ENCODE measurements at places on chromosomes 3 and 15.
A peak's percentile ranks its signal among the peaks of the same experiment; 100 is the strongest.

GRCh38 chr15:82183121-82184031 is 79.2 kb downstream of the EFL1 start:
- DNase-seq: no peak

GRCh38 chr3:178405531-178405930 is 130.7 kb upstream of the KCNMB2 start:
- no peak for DNase-seq

GRCh38 chr3:36714343-36715086 is 49.8 kb downstream of the DCLK3 start:
- DNase-seq: no peak

GRCh38 chr15:35256551-35256950 is 171.5 kb upstream of the NANOGP8 start:
- no peak for DNase-seq

DNA sequence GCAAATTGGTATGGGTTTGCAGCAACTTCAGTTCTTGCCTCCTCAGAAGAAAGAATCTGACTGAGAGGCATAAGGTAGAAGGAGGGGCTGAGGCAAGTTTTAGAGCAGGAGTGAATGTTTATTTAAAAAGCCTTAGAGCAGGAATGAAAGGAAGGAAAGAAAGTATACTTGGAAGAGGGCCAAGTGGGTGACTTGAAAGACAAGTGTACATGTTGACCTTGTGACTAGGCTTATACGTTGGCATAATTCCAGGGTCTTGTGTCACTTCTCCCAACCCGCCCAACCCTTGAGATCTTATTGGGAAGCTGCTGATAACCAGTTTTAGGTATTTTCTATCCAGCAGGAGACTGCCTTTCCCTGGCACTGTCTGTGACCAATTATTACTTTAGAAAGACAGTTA is 436.9 kb upstream of the ZNF717 start:
- no peak for DNase-seq

DNA sequence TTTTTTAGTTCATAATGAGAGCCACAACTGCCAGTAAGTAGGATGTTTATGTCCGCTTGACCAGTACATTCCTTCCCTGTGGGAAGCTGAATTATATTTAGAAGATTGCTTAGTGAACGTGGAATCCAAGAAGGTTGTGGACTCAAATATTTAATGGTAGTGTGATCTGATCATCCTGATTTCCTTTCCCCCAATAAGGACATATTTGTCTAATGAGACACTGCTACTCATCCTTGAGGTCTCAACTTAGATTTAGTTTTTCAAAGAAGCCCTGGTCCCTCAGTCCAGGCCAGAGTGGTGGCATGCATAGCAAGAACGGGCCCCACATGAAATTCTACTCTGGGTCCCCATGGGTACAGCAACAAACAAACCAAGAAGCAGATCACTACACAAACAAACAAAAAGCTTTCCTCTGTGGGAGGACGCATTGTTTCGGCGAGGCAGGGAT is 60.8 kb downstream of the USP13 start:
- no peak for DNase-seq

GRCh38 chr15:100759698-100760356 is 119.8 kb upstream of the ALDH1A3 start:
- no peak for DNase-seq

DNA sequence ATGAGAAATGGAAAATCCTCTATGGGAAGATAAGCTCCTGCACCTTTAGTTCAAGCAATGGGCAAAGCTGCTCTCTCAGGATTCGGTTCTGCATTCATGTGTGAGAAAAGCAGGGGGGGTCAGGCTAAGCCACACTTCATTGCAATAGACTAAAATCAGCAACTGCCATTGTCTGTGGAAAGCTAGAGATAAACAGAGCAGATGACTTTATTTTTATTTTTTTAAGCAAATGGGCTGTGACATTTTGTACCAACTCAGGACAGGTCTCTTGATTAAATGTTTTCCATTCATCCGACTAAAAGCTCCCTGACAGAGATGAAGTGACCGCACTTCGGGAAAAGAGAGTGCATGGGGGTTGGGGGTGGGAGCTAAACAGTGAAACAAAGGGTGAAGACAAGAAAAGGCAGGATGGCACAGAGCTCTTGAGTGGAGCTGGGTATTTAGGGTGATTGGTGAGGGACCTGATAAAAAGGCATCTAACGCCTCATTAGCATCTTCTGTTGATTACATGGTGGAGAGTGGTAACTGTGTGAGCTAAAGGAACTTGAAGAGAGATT is 987.4 kb downstream of the TUSC7 start:
- DNase-seq: no peak

- no peak for DNase-seq
Measured at GRCh38 chr3:55723653-55724406, 236.7 kb upstream of the WNT5A start.

DNA sequence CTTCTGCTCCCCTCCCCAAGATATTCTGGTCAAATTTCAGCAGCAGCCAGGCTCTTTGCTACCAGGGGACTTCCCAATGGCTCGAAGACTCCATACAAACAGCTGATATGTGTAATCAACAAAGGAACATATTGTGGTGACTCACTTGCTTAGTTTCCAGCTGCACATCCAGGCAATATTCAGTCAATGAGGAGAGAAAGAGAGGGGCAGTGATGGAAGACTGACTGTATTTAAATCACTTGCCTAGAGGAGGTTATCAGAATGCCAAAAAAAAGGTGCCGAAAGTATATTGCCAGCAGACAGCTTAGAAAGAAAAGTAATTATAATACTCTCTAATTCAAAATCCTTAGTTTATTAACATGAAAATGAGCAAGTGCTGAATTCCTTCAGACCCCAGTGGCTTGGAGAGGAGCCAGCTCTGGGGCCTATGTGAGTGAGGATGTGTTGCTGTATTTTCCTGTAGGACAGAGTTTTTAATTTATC is 236.5 kb downstream of the LRTM1 start:
- DNase-seq: no peak

DNA sequence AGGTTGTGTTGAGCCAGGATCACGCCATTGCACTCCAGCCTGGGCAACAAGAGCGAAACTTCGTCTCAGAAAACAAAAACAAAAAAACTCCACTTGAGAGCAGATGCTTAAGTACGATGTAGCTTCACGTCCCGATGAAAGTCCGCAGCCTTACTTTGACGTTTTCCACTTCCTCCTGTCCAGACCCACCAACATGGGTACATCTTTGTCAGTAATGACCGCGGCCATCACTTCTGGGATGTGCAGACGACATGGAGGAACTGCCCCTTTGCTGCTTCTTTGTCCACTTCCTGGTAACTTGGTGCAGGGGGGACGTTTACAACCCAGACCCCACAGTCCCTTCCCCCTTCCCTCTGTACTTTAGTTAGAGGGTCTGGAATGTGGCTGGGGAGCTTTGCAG is 48.7 kb downstream of the CRABP1 start:
- no peak for DNase-seq

DNA sequence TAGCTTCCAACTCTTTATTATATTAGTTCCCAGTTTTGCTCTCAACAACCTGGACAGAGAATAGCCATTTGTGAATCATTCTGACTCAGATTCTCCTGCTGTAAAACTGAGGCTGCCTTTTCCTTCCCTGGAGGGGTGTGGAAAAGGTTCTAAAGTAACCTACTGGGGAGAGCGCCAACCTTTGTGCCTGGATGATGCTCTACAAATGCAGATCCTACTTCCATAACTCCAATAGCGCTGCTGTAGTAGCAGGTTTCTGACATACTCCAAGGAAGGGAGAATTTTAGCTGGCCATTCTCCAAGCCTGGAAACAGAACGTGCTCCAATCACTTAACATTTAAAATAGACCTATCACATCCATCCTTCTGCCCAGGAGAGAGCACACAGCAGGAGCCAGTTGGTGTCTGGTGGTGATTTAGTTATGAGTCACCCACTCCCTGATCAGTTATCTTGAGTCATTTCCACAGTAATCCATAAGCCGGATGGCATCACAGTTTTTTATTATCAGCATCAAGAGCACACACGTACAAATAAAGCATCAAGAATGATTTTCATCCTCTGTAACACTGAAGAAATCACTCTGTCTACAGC is 38.3 kb downstream of the MYH15 start:
- DNase-seq: no peak

GRCh38 chr3:128835096-128835495 is 44.3 kb upstream of the ACAD9 start:
- no peak for DNase-seq

DNA sequence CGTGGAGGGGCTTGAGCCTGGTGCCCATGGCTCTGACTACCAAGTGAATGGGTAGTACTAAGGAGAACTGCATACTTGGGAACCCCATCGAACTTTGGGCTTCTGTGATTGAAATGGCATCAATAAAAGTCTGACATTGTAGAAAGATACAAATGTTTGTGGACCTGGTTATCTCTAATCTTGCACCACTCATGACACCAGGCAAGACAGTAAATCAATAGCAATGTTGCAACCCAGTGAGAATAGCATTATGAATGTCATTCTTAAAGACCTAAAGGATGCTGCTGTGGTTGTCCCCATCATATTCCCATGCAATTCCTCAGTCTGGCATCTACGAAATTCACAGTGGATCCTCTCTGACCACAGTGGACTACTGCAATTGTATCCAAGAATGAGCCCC is 233.6 kb upstream of the LYSMD4 start:
- no peak for DNase-seq

DNA sequence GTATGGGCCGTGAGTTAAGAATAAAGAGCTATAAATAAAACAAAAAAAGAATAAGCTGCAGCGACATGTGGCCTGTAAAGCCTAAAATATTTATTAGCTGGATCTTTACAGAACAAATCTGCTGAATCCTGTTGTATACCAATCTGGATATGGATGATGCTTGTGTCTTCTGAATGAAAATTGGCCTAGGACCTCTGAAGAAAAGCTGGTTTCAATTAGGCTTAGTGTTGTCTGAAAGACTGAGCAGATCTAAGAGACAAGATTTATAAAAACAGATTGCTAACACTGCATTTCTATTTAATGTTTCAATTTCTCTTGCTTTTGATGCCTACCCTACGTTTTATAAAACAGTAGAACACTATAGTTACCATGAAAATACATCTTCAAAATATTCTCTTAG is 57.9 kb downstream of the ST3GAL6 start:
- no peak for DNase-seq

GRCh38 chr15:50067254-50067653 is 51.8 kb downstream of the ATP8B4 start:
- no peak for DNase-seq

DNA sequence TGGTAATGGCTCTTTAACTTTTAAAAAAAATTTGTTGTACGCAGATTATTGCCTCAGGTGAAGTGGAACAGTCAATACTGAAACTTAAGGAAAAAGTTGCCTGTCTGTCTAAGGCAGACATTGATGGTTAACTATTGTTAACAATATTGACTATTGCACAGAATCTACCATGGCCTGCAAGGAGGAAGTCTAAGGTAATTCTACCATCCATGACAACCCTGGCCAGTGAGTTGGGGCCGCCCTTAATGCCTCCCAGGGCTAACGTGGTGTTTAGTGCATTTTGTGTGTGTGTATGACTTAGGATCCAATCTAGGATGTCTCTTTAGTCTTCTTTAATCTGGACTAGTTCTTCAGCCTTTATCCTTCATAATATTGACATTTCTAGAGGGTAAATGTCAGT is 2.1 kb upstream of the CPB1 start:
- DNase-seq: no peak

GRCh38 chr3:52277071-52277964 is 1.1 kb downstream of the WDR82 start:
- peak; percentile 56 for DNase-seq

DNA sequence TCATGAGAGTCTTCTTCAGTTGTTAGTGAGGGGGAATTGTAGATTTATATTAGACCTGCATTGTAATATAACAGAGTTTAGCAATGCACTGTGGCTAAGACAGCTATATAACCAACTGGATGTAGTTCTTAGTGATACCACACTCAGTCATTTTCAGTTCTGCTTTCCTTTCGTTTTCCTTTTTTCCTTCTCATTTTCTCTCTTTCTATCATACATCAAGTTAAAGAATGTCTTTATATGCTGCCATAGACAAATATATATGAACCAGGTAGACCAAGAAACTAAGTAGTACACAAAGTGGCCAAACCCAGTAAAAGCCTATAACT is 43.7 kb upstream of the CD47 start:
- DNase-seq: no peak

GRCh38 chr3:148750296-148750695 is 52.6 kb downstream of the AGTR1 start:
- no peak for DNase-seq

DNA sequence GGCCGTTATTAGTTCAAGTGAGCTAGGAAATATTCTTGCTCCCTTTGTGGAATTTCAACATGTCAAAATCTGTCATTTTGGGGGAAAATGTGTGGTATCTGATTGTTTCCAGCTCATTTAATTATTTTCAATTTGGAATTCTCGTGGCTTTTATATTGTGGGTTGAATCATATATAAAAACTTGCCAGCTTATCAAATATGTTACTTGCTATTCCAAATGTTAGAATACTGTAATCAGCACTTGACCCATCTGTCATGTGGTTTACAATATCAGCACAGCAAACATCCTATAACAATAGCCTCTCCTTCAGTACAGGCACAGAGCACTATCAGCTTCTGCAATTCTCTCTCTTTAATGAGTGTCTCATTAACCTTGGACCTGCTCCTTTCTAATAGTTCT is 130.2 kb upstream of the FEZF2 start:
- DNase-seq: no peak

DNA sequence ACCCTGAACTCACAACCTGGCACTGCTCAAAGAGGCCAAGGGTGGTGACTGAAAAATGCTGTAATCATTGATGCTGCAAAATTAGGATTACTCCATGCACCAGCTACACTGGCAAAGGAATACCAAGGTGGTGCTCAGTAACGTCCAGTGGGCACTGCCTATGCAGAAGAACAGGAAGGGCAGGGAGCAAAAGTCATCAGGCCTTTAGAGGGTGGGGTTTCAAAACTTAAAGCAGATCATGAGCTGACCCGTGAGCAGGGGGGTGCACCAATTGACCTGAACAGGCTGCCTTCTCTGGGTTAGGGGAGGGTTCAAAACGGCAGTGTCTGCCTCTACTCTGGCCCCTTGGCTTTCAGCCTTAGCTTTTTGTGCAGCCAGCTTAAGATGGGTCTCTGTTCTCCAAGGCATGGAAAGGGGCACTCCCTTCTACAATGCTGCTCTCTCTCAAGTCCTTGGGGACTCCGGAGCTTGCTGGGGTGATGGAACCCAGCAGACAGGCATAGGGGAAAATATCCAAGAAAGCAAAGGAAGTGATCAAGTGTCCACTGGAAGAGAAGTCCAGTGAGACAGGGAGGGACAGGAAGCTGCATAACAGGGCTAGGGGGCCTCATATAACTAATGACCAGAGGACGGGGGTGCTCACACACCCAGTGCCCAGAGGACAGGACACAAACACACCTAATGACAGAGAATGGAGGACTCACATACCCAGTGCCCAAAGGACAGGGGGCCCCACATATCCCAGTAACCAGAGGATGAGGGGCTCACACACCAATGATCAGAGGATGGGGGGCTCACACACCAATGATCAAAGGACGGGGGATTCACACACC is 11.4 kb downstream of the RAB6B start:
- DNase-seq: no peak

- no peak for DNase-seq
Measured at GRCh38 chr15:59401824-59402569, 29.3 kb upstream of the MYO1E start.
